Endothelial cell of umbilical vein (primary cell): ENCODE measurements at places on chromosomes 3 and 15. TPM values are rescaled to one million over a fixed set of nuclear protein-coding genes. Genes with fewer than 3 reads are reported as not detected.

Gene EAF1
- total RNA-seq = 16.0 and 18.2 TPM in 2 replicates

GRCh38 chr3:64612082-64612860, 75.5 kb downstream of the ADAMTS9 start:
- no peak for DNase-seq

- no peak for DNase-seq
Measured at GRCh38 chr3:184665101-184665500, 46.8 kb downstream of the MAGEF1 start.

Gene ZNF860
- total RNA-seq = 0.73 and 1.0 TPM in 2 replicates

GRCh38 chr3:55690726-55691125, 203.6 kb upstream of the WNT5A start:
- DNase-seq = no peak

GRCh38 chr3:14289590-14290461, 111.2 kb downstream of the LSM3 start:
- DNase-seq = peak; percentile 10

DNA sequence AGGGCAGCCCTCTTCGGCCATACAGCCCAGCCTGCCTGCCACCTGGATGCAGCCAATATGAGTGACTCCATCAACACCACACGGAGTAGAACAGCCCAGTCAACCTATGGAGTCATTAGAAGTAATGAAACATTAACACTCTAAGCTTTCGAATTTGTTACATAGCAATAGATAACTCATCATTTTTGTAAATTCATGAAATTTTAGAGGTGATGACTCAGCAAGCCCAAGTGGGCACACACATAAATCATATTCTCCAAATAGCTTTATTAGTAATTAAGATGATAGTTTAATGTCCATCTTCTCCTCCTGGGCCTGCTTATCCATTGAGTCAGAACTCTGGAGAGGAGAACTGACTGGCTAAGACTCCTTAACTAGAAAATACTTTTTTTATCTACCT, 335.0 kb upstream of the KCNH8 start:
- DNase-seq = no peak

DNA sequence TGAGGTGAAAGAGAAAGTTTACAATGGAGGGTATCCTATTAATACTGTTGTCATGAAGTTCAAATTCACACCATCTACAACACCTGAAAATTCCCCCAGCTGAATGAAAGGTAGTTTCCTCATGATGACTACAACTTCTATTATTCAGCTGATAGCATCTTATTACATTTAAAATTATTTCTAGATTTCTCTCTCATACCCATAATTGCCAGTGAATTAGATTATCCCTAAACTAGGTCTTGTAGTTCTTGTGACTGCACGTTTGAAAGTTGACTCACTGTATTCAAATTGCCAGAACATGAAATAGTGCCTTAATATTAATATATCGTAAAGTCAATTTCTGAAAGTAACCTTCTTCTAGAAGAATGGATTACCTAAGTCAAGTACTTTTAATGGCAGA, 82.4 kb downstream of the FBXL22 start:
- no peak for DNase-seq

DNA sequence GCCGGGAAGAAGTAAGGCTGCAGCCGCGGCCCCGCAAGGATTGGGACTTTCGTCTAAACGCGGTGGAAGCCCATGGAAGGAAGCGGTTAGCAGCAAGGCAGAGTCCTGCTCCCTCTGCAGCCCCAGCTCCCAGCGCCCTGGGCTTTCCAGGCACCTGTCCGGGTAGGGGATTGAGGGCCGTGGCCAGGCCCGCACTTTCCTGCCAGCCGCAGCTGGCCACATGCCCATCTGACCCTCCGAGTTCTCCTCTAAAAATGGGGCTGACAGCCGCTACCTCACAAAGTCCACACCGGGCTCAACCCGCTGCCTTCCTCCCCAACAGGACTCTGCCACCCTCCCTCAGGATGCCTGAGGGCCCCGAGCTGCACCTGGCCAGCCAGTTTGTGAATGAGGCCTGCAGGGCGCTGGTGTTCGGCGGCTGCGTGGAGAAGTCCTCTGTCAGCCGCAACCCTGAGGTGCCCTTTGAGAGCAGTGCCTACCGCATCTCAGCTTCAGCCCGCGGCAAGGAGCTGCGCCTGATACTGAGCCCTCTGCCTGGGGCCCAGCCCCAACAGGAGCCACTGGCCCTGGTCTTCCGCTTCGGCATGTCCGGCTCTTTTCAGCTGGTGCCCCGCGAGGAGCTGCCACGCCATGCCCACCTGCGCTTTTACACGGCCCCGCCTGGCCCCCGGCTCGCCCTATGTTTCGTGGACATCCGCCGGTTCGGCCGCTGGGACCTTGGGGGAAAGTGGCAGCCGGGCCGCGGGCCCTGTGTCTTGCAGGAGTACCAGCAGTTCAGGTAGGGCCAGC, 1.9 kb downstream of the NEIL1 start:
- DNase-seq = peak; percentile 11

GRCh38 chr3:184669578-184669977, 42.3 kb downstream of the MAGEF1 start:
- no peak for DNase-seq

DNA sequence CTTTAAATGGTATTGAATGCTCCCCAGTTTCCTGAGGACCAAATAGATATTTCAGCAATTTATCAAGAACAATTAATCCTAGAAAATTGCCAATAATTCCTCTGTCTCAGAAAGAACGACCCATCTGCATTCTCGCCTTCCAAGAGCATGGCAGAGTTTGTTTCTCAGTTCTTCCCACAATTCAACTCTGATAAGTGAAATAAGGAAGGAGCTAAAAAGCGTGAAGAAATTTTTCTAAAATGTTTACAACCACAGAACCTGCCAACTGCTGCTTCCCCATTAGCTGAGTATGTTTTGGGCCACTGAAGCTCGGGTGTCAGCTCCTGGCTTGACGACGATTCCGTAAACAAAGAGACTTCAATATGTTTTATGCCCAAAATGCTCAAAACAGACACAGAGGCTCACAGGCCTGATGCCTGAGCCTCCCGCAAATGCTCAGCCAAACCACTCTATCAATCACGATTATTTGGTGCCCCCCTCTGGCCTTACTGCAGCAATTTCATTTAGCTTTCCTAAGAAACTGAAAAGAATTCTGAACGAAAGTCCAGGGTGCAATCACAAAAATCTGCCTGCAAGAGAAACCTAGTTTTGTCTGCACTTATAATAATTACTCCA, 259.2 kb upstream of the CCDC54 start:
- peak; percentile 60 for DNase-seq

DNA sequence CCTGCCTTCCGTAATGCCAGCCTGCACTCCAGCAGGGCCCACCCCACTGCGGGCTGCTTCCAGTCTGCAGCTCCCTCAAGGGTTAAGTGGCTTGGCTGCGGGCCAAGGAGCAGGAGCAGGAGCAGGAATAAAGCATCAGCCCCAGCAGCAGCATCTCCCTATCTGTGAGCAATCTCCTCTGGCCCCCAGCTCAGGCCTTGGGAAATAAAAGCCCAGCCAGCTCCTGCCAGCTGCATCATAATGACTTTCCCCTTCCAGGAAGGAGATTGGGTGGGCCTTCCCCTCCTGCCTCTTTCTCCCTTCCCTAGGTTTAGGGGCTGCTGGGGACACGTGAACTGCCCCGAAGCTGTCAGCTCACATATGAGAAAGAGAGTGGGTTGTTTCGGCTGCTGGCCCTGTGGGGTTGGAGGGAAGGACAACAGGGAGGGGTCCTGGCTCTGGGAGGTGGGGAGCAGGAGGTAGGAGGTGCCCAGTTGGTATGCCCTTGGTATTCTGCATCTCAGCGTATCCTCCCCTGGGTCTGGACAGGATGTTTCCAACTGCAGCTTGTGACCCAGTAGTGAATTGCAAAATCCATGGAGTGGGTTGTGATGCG, 34.6 kb upstream of the FGD5 start:
- DNase-seq = no peak

DNA sequence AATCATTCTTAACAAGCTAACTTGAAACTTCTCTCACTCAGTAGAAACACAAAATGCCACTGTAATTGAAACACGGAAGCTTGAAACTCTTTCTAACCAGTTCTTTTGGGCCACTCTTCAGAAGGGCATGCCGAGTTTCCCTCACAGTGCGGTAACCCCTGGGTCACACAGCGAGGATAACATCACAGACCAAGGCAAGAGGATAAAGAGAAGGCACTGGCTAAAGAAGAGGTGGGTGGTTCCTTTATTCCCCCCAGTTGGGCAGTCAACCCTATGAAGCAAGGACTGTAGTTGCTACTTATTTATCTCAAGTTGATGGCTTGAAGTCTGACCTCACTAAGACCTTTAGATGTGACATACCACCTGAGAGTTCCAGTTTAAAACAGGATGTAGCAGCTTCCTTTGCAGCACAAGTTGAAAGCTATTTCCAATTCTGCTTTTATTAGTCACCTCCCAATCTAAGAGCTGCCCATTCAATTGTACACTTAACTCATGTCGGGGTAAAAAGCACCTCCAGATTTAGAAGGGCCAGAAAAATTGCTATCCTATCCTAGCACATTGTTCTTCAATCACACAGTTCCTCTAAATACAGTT, 272.4 kb downstream of the TIGIT start:
- peak; percentile 48 for DNase-seq

- no peak for DNase-seq
Measured at GRCh38 chr3:189812806-189813465, 181.7 kb downstream of the TP63 start.

GRCh38 chr3:39907981-39908380, 98.6 kb downstream of the MYRIP start:
- DNase-seq = peak; percentile 96

- no peak for DNase-seq
Measured at GRCh38 chr3:53489787-53490458, 4.5 kb upstream of the CACNA1D start.
